SHP77 treated with DMSO at 0.1 percent for 48 hours (cell line): ENCODE measurements at places on chromosomes 5 and 9.

DNA sequence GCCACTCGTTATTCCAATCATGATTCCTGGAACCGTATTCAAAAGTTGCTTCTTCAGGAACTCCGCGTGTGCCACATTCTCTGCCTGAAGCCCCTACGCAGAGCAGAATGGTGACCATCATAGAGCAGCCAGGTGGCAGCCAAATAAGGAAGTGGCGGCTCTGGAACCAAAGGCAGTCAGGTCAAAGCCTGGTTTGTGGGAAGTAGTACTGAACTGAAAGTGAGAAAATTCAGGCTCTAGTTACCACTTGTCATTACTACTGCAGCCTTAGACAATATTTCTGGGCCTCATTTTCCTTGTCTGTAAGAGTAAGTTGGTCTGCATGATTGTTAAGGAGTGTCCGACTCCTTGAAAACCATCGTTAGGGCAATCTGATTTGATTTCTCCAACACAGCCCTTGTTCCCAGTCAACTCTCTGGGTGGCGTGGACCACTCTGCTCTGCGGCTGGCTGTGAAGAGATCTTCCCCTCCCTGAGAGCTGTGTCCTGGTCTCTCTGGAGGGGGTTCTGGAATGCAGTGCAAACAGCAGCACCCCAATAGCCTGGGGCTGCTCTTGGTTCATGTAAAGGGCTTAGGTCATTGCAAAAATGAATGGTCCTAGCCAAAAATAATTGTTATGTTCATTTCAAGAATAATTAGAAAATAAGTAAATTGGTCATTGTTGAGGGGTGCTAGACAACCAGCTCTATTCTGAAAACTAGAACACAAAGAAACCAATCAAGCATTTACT, 102.4 kb downstream of the MED27 start:
- DNase-seq = no peak

GRCh38 chr5:112732131-112732530, 5.6 kb upstream of the APC start:
- DNase-seq = no peak

DNA sequence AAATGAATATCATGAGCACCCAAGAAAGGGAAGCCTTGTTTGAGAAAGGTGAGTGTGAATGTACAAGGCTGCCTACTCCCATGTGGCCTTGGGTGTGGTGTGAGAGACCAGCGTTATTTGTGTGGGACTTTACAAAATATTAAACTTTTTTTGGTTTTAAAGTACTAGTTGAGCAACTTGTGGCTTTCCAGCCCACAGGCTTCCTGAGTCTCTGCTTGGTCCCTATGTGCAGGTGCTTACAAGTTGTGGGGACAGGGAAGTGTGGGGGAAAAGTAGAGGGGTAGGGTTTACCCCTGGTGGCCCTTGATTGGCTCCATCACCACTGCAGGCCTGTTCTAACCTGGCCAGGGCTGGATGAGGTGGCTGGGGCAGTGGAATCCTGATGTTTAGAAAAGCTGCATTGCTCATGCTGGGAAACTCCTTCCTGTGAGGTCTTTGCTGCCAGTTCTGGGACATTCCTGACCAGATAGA, 19.7 kb downstream of the PTTG1 start:
- DNase-seq = no peak

DNA sequence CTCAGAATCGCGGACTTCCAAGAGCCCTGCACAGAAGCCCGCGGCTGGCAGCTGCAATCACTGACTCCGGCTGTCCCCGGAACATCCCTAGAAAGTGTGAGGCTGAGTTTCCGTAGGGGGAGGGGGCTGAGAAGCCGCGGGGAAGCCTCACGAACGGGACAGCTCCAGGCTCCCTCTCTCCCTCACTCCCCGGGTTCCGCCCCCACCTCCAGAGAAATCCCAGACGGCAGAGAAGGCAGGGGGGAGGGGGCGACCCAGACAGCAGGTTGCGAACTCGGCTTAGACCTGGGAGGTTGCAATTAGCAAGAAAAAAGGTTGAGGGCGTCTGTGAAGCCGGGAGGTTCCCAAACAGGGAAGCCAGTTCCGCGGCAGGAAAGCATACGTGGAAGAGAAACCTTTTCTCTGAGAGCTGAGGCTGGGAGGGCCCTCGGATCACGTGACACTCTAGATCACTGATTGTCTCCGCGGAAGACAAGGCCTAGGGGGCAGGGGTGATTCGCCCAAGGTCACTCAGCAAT, 73.8 kb upstream of the CPLX2 start:
- DNase-seq = peak; percentile 93

DNA sequence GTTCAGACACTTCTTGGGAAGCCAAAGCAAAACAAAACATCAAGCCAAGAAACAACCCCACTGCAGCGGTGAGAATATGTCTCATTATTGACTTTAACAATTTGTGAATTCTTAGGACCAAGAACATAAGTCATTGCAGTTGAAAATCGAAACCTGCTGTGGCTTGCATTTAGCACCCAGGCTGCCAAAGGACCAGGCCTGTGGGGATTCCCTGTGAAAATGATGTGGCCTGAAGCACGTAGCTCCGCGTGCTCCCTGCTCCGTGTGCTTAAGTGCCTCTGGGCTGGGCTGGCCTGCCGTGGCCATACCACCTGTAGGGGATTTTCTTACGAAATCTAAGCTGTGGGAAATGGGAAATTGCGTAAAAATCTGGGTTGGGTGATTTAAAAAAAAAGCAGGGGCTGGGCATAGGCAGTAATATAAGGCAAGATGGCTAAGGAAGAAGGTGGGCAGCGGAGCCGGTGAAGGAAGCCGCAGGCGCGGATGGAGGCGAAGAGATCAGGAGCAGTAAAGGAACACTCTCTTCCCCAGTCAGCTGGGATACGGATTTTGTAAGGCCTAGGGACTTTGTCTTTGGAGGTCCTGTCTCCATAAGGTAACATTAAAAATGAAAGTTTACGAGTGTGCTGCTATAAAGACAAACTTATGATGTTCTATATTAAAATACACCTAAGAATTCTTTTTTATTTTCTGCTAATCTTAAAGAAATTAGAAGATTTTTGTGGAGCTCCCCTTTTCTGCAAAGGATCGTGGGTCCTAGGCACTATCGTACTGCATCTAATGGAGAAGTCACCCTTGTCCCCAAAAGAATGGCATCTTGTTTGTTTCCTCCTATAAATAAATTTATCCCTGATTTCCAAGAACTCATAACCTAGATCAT, 189.6 kb upstream of the SEMA6A start:
- DNase-seq = no peak

GRCh38 chr9:17862101-17862500, 283.2 kb downstream of the SH3GL2 start:
- no peak for DNase-seq

DNA sequence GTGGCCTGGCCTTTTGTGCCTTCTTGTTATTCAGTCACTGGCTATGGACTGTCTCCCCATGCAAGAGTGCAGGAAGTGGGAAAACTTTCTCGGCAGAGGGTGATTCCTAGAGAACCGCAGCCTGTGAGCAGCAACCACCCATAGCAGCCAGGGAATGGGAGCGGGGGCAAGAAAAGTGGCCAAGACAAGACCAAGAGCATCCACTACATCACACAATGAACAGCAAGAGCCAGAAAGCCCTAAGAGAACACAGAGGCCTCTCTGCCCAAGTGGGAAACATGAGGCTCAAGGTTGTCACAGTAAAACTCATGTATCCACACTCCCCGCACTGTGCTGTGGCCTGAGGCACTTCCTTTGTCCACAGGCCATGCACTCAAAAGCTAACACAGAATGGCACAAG, 129.1 kb upstream of the FSTL4 start:
- no peak for DNase-seq

- no peak for DNase-seq
These were observed 226.9 kb downstream of the MAN2A1 start for GRCh38 chr5:109916481-109917153.

DNA sequence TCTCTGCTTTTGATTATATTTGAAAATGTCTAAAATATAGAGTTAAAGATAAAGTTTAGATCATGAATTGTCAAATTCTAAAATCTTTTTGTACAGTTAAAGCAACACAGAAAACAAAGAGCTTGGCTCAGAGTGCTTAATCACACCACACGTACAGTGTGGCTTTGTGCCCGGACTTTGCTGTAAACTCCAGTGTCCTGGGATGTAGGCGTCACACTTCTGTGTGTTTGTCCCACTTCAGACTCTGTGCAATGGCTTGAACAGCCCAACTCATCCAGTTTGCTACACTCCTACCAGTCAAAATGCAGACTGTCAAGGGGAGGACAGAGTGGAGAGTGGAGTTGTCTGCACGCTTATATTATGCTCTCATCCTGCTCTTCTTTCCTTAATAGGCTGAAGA, 45.3 kb downstream of the SMARCA2 start:
- DNase-seq = no peak

DNA sequence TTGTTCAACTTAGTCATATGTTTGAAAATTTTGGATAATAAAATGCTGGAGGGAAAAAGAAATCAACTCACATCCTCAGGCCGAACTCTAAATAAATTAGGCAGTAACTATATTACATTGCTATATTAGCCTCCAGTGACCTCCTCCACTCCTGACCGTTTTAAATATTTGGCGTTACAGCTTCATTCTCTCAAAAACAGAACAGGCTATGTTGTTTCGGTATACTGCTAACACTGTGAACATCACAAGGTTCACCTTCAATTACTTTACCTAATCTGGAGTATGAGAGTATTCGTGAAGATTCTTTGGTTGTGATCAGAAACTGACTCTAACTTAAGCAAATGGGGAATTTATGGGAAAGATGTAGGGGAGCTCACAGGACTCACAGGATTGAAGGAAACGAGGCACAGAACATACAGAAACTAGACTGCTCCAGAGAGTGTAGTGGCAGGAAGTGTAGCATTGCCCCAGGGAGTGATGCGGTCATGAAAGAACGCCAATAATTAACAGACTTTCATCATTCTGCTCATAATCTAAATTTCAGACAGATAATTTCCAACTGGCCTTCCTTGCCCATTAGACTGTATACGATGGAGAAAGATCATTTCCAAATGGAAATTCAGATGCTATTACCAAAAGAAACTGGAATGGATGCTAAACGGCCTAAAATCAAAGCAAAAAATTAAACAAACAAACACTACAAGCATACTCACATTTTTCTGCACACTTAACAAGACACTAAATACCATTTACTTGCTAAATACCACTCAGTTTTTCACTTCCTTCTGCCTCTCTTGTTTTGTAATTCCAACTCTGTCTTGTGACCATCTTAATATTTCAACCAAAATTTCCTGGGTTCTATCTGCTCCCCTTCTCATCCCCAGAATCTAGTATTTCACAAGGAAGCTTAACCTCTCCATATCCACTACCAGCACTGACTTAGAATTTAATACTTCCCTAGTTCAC, 110.1 kb upstream of the LPAR1 start:
- no peak for DNase-seq

DNA sequence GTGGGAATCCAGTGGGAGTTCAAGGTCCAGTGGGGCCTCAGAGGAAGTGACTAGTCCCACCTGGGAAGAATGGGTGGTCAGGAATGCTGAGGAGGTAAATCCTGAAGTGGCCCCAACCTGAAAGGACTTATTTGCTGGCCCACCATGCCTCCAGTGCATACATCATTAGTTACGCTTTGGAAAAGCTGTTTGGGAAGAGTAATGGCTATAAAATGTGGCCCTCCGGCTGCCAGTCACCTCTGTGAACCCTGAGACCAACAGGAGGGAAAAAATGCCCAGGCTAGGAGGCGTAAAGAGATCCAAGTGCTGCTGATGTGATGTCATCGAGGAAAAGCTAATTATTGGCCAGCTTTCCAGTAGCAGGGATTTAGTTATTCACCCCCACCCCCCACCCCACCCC, 2.7 kb upstream of the SLC26A2 start:
- no peak for DNase-seq

DNA sequence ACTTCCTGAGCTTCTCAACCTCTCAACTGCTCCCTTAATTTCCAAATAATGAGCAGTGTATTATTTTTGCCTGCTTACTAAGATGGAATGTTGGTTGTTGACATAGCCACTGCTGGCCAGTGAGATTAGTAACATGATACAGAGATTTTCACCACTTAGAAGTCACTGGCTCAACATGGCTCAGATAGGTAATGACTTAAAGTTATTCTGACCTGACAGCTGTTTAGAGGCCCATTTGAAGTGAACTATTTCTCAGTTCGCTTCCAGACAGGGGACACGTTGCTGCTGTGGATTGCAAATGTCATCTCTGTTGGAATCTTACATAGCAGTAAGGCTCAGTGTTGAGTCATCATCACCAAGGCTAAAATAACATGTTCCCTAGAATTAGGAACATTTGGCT, 490.2 kb downstream of the TLE4 start:
- DNase-seq = no peak

DNA sequence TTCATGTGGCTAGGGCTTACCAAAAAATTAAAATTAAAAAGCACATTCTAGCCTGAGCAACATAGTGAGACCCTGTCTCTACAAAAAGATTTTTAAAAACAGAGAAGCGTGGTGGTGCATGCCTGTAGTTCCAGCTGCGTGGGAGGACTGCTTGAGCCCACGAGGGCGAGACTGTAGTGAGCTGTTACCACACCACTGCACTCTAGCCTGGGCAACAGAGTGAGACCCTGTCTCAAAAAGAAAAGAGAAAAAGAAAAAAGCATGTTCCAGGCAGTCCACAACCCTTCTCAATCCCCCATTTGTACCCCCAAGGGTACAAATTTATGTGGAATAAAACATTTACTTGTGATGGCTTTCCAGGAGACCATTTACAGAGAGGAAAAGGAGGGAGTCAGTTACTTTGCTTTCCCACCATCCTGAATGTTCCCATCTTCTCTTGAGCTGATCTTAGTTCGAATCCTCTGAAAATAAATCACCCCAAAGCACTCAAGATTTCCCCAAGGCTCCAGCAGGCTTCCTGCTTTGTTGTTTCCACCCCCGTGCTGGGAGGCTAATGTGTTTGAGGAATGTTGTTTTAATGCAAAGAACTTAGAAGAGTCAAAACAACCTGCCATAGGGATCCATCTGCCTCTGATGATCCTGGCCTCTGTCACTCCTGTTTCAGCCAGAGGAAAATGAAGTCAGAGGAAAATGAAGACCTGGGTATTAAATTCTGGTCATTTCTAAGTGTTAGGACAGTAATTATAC, 384.7 kb downstream of the BNC2 start:
- DNase-seq = no peak

DNA sequence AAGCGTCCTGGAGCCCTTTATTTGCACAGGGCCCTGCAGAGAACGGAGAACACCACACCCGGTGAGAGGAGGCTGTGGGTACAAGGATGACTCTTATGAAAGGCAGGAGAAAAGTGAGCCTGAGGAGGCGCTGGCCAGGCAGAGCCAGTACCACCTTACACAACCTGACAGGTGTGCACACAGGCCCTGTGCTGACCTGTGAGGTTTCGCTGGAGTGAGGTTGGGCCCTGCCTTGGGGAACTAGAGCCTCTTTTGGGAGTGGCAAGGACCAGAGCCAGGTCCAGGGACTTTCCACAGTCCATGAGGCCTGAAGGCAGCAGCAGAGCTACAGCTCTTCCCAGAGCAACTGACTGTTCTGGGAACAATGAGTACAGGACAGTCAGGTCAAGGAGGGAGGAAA, 3.1 kb downstream of the SRD5A1 start:
- DNase-seq = no peak

- no peak for DNase-seq
These were observed 99.0 kb downstream of the CDH12 start for GRCh38 chr5:22754155-22754554.

- no peak for DNase-seq
These were observed 124.7 kb downstream of the WNK2 start for GRCh38 chr9:93308676-93309075.

GRCh38 chr5:151617841-151618710, 26.9 kb upstream of the FAT2 start:
- no peak for DNase-seq
